ENCODE measurements at places on chromosomes 7 and 10. TPM values are rescaled to one million over a fixed set of nuclear protein-coding genes. Genes with fewer than 3 reads are reported as not detected.

- DNase-seq: peak; percentile 89
Observed at GRCh38 chr7:55120501-55121198, 101.8 kb downstream of the EGFR start.

DNA sequence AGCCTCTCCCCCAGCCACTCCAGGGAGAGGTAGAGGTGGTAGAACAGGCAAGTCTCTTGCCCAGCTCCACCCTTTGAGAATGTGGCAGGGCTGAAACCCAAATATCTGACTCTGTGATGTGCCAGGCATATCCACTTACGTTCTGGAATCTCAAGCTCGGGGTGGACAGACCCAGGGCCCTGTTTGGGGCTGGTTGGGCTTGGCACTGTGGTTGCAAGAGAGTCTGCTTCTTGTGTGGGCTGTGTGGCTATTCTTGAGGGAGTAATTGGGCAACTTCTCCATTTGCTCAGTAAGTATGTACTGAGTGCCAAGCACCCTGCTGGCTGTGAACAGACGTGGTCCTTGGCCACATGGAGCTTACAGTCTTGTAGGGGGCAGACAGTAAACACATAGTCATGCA is 4.7 kb downstream of the UBTD1 start:
- peak; percentile 57 for DNase-seq

DNA sequence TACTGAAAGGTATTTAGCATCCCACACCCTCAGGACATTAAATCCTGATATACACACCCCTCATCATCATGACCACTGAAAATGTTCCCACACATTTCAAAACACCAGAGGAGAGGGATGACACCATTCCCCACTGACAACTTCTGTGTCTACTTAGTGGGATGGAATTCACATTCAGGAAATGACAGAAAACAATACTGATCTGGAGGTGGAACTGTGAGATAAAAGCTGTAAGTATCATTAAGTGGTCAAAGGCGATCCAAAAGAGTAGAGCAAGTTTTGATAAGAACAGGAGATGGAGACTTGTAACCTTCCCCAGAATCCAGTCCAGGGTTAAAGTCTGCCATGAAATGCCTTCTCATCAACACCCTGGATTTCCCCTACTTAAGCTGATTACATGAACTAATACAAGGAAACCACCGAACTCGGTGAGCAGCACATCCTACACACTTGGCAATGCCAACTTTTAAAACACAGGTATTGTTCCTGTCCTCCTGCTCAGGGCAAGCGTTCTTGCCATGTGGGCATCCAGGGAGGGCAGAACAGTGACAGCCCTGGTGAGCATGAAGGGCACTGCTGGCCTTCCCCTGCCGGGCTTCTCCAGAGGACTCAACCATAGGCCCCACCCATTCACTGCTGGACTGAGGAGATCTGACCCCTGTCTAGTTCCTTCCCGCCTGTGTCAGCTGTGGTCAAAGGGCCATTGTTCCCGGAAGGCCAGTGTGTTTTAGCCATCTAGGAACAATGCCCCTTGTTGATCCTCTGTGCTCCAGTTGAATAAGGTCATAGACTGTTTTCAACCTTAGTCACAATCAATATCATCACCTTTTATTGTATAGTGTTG is 85.0 kb downstream of the SGMS1 start:
- DNase-seq: peak; percentile 30

- no peak for DNase-seq
Observed at GRCh38 chr10:21402606-21403083, 122.8 kb downstream of the SKIDA1 start.

GRCh38 chr10:47318706-47319105 is 3.5 kb upstream of the GDF2 start:
- DNase-seq: no peak

GRCh38 chr7:98215561-98216495 is 4.6 kb downstream of the BHLHA15 start:
- peak; percentile 41 for DNase-seq

GRCh38 chr10:28837613-28838390 is 160.5 kb downstream of the BAMBI start:
- DNase-seq: no peak

- DNase-seq: no peak
Observed at GRCh38 chr10:72545546-72545945, 80.3 kb downstream of the MICU1 start.

DNA sequence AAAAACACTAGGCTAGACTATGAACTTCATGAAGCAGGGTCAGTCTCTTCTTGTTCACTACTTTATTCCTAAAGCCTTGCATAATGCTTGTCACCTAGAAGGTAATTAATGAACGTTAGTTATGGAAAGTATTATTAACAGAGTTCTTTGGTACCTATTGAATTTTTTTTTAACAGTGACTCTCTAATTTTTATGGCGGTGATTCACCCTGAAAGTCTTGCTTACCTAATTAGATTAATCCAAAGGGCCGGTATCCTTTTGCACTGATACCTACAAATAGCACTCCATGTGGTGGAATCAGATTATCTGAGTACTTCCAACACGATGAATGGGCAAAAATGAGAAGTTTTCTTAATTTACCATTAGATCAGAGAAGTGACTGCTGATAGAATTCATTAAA is 31.7 kb downstream of the STAM start:
- no peak for DNase-seq

The PYROXD2 gene
- total RNA-seq: 6.9 TPM

The ADCY1 gene
- total RNA-seq: 3.0 TPM

The GPR158 gene
- total RNA-seq: not detected

The GNG11 gene
- 16.3 TPM for total RNA-seq
